ENCODE measurements at places on chromosomes 3 and 15.

- no peak for DNase-seq
These were observed 192.0 kb downstream of the UBE2E2 start for GRCh38 chr3:23395115-23395514.

- DNase-seq, result no peak
These were observed 605 bp downstream of the DCUN1D1 start for GRCh38 chr3:182979674-182980191.

DNA sequence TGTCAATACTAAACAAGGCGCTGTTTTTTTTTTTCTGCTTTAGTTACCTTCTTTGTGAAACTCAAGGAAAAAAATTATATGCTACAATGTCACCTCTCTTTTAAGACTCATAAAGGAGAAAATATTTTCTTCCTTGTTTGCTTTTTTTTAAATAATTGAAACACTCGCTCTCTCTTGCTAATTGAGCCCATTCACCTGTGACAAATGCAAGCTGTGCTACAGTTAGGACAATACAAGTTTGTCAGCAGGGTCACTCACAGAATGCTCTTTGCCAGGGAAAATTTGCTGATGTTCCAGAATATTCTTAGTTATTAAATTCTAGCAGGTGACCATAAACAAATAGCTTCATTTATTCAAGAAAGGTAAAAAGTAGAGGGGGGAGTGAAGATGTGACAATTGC, 375.9 kb upstream of the DPPA4 start:
- DNase-seq, result no peak

- no peak for DNase-seq
These were observed 13.7 kb downstream of the CCR8 start for GRCh38 chr3:39343076-39343717.

DNA sequence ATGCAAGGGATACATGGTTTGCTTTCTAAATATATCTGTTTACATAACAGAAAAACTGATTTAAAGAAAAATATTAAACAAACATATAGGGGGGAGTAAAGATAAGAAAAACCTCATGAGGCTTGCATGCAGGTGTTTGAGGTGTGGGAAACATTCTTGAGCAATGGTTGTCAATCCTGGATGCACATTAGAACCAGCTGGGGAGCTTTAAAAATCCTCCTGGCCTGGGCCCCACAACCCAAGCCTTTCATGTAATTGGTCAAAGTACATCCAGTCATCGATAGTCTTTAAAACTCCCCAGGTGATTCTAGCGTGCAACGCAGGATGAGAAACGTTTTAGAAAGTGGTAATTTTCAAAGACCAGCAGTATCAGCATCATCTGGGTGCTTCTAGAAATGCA, 18.3 kb downstream of the NMNAT3 start:
- DNase-seq, result no peak

- no peak for DNase-seq
These were observed 167.3 kb upstream of the THBS1 start for GRCh38 chr15:39413558-39413957.

- DNase-seq, result no peak
These were observed 36.9 kb upstream of the COL8A1 start for GRCh38 chr3:99601515-99601914.

DNA sequence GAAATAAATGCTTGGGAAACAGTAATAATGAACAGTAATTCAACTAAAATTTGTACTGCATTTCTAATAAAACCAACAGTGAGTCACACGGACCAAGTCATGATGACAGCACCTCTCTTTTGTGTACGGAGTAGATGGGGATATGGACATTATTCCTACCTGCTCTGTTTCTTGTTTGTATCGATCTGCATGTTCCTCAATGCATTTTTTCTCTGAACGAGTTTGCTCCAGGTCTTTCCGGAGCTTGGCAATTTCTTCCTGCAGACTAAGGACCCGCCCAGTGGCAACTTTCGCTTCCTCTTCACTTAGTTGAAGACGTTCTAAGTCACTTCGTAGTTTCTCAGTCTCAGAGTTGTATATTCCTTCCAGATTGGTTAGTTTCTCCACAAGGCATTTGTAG, 74.4 kb upstream of the MYO5C start:
- no peak for DNase-seq

All from occipital lobe (tissue), 3 donors.